CD4-positive, alpha-beta T cell treated with Interleukin-17A for 4 hours (primary cell): ENCODE measurements at places on chromosomes 6 and 20.

DNA sequence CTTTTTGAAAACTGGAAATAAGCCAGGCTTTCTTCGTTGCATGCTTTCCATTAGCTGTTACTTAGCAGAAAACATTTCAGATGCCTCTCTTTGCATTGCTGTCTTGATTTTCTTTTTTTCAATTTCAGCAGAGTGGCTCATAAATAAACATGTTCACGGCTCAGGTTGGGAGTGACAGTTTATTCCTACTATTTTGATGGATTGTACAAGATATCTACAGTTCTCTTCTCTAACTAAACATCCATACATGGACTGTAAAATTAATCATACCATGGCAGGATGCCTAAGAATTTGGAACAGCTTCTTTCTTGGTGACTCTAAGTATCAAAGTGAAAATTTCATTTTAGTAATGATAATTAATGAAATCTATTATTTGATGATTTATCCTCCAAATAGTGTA, 130.5 kb upstream of the EPHA7 start:
- DNase-seq: no peak

- DNase-seq: no peak
These were observed 29.7 kb upstream of the CD93 start for GRCh38 chr20:23115822-23116221.

DNA sequence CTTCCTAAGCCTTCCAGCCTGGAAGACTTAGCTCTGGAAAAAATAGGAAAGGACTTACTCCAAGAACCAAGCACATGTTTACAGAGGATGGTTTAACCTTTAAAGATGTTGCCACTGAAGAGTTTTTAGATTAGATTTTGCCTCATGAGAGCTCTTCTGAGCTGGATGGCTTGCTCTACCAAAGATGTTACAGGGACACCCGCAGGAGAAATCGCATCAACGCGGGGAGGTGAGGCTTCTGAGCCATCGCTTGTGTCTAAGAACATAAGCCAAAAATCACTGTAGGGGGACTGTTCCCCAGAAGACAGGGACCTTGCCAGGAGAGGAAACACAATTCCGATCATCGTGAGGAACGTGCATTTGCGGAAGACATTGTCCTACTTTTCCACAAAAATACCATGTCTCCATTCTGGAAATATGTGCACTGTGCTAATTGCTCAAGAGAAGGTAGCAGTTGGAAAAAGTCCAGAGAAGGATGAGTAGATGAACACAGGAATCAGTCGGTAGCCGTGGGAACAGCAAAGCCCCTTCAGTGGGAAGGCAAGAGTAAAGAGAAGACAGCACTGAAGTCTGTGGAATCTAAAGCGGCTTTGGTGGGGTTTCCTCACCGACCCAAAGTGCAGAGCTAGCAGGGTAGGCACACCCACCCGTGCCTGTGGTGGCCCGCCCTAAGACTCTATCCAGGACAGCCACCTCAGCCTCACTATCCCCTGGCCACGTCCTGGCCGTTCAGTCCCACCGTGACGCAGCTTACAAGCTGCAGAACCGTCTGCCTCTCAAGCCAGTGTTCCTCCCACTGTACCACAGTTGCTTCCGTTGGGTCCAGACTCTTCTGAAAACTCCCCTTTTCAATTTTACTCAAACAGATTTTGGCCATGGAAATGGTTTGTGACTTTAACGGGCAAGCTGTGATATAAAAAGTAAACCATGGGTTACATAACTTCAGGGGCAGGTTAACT, 334.8 kb downstream of the NRN1 start:
- DNase-seq: no peak

- no peak for DNase-seq
These were observed 446.8 kb downstream of the TFAP2B start for GRCh38 chr6:51265426-51265825.

DNA sequence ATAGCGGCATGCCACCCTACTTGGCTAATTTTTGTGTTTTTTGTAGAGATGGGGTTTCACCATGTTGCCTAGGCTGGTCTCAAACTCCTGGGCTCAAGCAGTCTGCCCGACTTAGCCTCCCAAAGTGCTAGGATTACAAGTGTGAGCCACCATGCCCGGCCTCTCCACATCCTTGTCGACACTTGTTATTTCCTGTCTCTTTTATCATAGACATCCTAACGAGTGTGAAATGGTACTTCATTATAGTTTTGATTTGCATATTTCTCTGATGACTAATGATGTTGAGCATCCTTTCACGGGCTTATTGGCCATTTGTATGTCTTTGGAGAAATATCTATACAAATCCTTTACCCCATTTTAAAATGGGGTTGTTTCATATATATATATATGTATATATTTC, 39.0 kb upstream of the ASXL1 start:
- DNase-seq: no peak
